ENCODE measurements at places on chromosomes 4 and X.

DNA sequence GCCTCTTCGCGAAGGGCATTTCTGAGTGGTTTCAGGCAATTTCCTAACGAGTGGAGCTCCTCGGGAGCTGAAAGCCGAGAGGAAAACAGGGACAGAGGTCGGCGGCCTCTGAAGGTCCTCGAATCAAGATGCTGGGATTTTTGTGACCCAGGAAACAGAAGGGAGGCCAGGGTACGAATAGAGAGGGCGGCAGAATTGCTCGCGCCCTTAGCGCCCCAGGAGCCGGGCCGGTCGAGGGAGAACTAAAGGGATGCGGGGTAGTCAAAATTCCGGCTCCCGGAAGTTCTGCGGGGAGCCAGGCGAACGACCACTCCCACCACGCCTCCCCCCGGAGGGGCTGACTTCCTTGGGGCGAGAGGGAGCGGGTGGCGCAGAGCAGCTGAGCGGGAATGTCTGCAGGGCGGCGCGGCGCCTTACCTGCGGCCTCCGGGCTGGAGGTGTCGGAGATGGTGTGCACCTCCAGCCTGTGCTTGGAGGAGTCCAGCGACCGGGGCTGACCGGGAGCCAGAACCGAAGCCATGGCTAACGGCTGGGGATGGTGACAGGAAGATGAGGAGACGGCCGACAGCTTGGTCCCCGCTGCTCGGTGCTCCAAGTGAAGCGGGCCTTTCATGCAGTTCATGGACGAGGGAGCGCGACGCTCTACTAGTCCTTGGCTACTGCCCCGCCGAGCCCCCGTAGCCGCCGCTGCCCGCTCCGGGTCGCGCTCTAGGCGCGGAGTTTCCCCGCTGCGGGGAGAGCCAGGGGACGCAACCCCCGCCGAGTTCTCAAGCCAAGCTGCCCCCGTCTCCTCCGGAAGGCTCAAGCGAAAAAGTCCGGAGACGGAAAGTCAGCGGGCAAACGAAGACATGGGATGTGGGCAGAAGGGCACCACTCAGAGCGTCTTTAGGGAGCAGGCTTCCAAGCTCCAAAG lies 782 bp downstream of the PITX2 start:
- no peak for DNase-seq

DNA sequence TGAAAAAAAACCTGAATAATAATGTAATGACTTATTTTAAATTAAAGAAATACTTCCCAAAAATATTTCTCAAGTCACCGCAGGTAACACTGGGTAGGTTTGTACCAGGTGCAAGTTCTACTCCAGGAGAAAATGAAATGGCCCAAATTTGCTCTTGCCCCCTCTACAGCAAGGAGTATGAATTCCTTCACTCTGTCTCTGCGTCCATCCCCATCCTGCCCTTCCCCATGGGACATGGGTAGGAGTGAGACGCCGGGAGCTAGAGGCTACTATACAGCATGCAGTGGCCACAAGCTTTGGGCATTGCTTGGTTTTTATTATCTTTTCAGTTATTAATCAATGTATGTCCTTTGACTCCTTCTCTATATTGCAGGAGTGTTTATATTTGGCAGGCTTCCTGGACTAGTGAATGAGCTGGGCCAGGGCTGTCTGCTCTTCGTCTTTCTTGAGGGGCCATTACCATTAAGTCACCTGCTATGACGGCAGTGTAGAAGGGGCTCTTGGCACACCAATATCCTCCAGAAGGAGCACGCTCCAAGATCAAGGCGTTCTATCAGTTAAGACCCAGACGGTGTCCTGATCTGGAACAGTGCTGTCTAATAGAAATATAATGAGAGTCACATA lies 149.6 kb downstream of the ENPP6 start:
- no peak for DNase-seq

DNA sequence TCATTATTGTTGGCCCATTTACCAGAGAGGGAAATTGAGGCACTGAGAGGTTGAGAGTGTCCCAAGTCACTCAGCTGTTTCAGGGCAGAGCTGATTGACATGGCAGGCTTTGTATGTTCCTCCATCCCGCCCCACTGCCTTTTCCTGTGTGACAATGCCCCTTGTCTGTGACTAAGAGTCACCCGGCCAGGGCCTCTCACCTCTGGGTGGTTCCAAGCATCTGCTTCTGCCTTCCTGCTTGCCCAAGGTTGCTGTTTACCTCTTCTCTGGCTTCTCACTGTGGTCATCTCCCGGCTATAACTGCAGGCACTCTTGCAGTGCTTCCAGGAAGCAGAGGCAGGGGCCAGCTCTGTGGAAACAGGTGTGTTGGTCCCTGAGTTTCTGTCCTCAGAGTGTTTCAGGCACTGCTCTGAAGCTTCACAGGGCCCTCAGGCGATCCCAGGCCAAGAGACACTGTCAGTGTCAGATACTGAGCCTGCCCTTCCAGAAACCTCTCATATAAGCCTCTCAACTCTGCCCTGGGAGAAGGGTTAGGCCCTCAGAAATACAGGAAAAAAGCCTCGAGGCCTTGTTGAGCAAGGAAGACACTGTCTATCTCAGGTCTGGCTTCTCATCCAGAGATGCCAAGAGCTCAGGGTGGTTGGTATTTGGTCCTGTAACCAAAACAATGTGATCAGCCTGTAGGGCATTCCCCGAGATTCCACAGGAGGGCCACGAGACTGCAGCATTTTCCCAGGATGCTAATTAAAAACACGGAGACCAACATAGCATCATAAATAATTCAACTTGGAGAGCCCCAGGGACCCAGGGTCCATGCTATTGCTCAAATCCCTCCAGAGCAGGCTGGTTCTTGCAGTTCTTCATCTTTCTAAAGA lies 42.0 kb upstream of the PROM1 start:
- no peak for DNase-seq

GRCh38 chrX:11190745-11191510 lies 79.8 kb downstream of the HCCS start:
- DNase-seq, result no peak

DNA sequence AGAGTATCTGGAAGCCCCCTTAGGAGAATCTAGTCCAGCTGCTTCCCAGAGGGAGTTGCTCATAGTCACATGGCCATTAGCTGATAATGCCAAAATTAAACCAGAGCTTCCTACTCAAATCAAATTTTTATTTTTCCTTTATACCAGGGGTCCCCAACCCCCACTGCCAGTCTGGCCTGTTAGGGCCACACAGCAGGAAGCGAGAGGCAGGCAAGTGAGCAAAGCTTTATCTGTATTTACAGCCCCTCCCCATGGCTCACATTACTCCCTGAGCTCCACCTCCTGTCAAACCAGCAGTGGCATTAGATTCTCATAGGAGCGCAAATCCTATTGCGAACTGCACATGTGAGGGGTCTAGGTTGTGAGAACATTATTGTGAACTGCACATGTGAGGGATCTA lies 19.2 kb upstream of the TNIP3 start:
- DNase-seq, result no peak

DNA sequence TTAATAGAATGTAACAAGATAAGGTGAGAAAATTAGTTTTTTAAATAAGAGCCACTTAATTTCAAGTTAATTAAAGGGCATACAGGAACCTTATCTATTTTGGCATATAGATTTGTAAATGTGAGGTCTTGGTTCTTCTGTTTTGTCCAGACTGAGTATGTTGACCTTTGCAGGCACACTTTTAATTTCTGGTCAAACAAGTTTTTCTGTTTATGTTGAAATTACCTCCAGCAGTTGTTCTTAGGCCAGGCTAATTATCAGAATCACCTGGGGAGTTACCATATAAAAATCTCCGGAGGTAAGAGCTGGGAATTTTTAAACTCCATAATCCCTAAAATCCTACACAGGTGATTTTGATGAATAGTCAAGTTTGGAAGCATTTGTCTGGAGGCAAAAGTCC lies 227.4 kb upstream of the ANKRD50 start:
- DNase-seq, result no peak

- no peak for DNase-seq
These were observed 23.7 kb downstream of the PLS3 start for GRCh38 chrX:115584696-115585095.

- no peak for DNase-seq
These were observed 49.5 kb downstream of the CLNK start for GRCh38 chr4:10635091-10635490.

GRCh38 chr4:183532821-183533220 lies 28.0 kb downstream of the ING2 start:
- no peak for DNase-seq

- no peak for DNase-seq
These were observed 228.1 kb upstream of the PPARGC1A start for GRCh38 chr4:24117975-24118374.

DNA sequence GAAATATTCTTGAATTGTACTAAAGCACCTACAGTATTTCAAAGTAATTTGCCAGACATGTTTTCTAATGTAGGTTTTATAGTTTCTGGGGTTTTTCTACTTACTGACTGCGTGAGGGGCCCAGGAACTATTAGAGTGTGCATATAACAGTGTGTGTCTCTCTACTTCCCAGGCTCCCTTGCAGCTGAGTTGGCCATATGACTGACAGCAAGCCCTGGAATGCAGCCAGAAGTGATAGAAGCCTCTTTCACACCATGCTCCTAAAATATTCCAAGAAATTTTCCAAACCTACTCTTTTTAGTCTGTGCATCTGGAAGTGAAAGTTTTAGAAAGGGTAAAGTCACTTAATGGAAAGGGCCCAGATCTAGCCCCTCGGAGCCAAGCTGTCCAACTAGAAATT lies 96.7 kb upstream of the SLC7A11 start:
- no peak for DNase-seq

GRCh38 chr4:79408063-79408462 lies at the start of gene GK2:
Gene GK2, minus strand, starts transcription at chr4:79408228. Its CDS starts 28 bp downstream, at chr4:79408200.
- no peak for DNase-seq

DNA sequence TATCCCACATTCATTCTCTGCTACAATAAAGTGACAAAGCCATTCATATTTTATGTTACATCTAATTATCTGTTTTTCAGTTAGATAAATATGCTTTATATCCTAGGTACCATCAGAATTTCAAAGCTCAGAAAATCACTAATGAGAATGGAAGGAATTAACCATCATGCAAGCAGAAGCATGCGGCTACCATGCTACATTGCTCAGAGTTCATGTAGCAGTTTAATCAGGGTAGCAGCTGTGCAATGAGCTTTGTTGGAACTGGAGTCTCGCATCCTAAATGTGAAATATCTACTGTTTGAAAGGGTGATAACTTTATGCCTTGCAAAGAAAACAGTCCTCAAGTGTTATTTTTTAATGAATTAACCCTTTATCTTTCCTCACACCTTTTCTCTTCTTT lies 77.5 kb downstream of the SNCA start:
- no peak for DNase-seq

GRCh38 chr4:123356921-123357320 lies 39.7 kb upstream of the SPRY1 start:
- no peak for DNase-seq

- no peak for DNase-seq
These were observed 112.2 kb upstream of the ENPP6 start for GRCh38 chr4:184329659-184330400.

- DNase-seq, result no peak
These were observed 905 bp downstream of the NSUN7 start for GRCh38 chr4:40750461-40751258.

- DNase-seq, result no peak
These were observed 57.3 kb upstream of the FAM9B start for GRCh38 chrX:9091258-9091657.

GRCh38 chrX:115058276-115058675 lies 40.9 kb upstream of the IL13RA2 start:
- no peak for DNase-seq

DNA sequence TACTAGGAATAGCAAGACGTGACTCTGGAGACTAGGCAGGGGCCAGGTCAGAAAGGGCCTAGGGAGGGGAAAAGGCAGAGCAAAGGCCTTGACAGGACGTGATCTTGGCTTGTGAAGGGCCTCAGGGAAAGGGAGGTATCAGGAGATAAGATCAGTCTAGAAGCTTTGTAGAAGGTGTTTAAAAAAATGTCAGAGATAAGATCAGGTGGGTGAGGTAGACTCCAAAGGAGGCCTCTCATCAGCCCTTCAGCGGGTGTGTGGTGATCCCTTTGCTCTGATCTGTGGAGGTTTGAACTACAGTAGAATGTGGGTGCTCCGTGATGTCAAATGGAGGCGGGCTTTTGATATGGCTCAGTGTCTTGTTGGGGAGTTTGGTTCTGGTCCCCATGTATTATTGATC lies 78.8 kb upstream of the PRPS1 start:
- DNase-seq, result no peak

GRCh38 chr4:113908829-113909228 lies 70.6 kb downstream of the ARSJ start:
- no peak for DNase-seq

DNA sequence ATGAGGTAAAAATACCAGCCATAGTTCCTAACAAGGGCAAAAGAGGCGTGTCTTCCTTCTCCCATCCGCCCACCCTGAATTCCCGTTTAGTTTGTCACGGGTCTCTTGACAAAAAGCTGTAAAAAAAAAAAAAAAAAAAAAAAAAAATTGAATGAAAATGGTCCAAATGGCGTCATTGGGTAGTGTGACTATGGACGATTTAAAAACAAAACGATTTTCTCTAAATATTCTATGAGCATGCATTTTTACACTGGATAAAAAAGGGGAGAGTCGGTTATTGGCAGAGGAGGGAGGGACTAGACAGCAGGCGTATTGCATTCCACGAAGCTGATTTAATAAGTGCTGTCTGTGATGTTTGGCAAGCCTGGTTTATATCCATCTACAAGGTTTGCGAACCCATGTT lies at the start of gene FAM133A:
FAM133A (plus strand) TSS at position 338 of the 403 bp plus-strand sequence. CDS start 35,214 bp downstream, outside the sequence.
- no peak for DNase-seq

- DNase-seq, result no peak
These were observed 132.4 kb downstream of the RPA4 start for GRCh38 chrX:97016106-97016505.

- no peak for DNase-seq
These were observed 27.9 kb upstream of the NAF1 start for GRCh38 chr4:163194593-163194992.

DNA sequence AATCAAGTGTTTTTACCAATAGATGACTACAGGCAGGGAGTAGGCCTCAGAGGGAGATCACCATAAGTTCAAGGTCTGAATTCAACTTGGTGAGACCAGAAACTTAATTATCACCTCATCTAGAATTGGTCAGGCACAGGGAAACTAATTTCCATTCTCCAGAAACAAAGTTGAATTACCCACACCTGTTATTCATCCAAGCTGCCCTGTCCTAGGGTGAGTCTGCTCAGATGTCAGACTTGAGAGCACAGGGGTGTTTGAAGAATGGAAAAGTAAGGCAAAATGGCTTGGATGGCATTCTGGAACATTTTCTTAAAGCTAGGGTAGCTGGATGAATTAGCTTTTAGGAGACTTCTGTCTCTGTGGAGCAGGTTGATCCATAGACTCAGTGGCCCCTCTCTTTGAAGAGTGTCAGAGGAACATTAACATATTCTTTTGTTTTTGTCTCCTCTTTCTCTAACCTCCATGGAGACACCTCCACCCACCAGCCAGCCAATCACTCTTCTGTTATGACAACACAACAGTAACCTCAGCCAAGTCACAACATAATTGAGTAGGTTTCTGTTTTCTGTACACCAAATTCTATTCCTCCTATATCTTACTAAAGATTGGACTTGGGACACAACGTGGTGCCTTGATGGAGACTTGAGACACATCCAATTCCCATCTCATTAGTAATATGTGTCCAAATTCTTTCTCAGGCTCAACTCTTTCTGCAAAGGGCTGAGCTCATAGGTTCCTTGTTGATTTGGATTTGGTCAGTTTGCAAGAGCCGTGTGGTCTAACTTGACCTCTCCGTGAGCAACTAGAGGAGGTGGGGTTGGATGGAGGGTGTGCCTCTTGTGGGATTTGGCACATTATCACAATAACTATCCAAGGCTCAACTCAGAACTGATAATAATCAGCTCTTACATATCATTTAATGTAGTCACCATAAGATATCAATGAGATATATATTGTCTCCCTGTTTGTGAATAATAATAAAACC lies 45.1 kb downstream of the VSIG4 start:
- no peak for DNase-seq

- no peak for DNase-seq
These were observed 1018.8 kb upstream of the HS3ST1 start for GRCh38 chr4:12447451-12447850.

GRCh38 chrX:19867411-19867732 lies 20.0 kb downstream of the SH3KBP1 start:
- DNase-seq, result no peak

All from T-helper 17 cell (primary cell).